ENCODE measurements at places on chromosomes 4 and X.

DNA sequence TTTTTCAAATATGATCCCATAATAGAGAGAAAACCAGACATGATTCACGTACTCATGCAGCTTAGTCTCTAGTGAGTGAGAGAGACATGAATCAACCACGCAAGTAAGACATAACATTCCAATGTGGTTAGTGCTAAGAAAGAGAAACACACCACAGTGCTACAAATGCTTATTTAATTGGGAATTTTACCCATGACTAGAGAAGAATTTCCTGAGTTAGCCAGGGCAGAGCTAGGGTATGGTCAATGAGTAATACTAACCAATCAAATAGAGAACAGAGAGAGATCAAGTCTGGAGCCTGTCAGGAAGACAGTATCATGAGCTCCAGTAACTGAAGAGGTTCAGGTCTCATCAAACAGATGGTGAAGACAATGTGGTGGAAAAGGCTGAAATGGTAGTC, 495.2 kb downstream of the PDGFC start:
- no peak for DNase-seq

- no peak for DNase-seq
These were observed 31.5 kb downstream of the SHOX start for GRCh38 chrX:662126-662525.

- no peak for DNase-seq
These were observed 210.6 kb downstream of the CCNG2 start for GRCh38 chr4:77367638-77368037.

- no peak for DNase-seq
These were observed 25.4 kb upstream of the NMU start for GRCh38 chr4:55661398-55662056.

DNA sequence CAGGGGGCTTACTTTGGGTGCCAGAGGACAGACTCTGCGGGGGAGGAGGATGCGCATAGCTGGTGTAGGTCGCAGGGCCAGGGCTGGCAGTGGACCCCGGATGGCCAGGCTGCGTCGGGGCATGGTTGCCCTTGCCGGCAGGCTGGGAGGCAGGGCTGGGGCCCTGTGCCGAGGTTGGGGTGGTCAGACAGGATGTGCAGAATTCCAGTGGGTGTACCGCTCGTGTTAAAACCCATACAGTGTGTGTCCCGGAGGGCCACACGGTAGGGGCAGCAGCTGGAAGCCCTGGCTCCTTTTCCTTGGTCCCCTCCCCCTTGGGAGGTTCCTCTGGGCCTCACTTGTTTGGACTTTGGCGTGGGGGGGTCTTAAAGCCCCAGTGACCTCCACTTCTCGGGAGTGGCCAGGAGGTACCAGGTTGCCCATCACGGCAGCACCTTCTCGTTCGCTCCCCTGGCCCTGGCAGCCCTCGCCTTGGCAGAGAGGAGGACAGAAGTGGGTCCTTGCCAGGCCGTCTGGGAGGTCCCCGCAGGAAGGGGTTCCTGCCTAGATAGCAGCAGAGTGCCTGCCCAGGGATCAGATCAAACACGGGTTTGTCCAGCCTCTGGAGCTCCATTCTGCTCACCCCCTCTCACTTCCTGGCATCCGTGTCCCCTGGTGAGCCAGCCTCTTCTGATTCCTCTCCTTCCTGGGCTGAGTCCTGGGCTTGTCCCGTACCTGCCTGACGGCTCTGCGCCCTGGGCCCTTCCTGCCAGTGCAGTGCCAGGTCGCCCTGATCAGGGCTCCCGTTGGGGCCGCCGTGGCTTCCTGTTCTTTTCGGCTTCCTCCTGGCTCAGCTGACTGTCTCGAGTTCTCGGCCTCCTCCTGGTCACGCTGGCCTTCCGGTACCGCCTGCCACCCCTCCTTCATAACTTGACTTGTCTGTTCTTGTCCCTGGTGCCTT, 56.7 kb upstream of the HGFAC start:
- no peak for DNase-seq

DNA sequence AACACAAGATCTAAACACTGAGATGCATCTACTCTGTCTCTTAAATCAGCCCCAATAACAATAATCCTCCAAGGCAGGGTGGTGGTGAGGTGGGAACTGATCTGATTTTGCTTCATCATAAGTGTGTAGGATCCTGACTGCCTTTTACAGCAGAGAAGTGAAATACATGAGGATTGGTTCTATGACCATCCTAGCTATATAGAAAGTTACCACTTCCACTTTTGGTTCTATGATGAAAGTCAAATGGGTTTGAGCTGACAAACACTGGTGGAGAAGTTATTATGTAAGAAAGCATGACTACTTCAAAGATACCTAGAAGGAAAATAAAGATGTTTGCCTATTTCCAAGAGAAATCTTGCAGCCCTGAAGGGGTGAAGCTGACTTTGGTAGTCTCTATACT, 181.6 kb downstream of the NKX6-1 start:
- DNase-seq = no peak

DNA sequence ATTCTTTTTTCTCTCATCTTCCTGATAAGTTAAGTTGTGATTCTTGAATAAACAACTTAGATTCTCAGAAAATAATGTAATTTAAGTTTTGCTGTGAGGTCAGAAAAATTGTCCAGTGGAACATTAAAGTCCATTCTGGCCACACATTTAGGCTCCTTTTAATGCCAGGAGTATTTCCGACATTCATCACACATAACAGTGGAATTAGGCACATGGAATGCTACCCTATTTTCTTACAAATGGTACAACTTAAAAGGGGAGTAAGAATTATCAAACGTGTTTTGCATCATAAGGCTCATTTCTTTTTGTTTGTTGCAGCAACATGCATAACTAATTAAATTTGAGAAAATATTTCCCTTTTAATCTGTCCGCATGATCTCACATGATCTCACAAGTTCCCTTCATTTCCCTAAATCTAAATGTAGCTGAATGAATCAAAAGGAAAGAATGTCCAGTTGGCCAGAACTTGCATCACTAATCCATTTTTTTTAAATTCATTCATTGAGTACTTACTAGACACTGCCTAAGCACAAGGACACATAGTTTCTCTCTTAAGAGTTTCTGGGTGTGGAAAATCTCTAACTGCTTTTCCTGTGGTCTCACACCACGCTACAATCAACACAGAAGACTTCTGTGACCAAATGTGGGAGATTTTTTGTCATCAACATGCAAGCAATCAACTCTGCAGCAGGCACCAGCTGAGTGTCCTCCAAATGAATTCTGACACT, 22.0 kb downstream of the SPARCL1 start:
- no peak for DNase-seq

DNA sequence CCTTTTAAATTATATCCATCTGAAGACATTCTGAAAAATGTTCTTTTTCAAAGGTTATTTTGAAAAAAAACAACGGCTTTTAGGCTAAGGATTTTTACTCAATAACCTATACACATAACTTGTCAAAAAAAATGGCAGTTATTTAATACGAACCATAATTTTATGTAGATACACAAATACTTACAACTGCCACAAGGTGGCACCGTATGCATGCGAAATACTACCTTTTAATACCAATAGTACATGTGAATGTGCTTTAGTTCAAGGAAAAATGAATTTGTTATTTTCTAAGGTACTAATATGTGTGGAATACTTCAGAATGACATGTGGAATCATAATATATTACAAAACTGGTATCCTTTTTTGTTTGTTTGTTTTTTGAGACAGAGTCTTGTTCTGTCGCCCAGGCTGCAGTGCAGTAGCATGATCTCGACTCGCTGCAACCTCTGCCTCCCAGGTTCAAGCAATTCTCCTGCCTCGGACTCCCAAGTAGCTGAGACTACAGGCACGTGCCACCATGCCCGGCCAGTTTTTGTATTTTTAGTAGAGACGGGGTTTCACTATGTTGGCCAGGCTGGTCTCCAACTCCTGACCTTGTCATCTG, 4.6 kb upstream of the MAD2L1 start:
- DNase-seq = no peak

DNA sequence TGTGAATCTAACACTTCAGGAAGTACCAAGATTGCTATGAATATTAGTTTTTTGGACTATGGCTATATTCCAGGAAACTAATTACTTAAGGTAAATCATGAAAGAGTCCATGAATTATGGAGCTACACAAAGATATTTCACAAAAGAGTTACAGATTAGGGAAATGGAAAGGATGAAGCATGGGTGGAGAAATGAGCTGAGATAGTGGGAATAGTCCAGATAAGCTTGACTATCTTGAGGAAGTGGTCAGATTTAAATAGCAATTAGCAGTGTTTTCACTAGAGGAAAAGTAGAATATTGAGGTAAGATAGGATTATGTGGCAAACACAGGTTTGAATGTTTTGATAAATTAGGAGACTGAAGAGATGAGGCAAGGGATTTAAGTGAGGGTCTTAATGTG, 42.1 kb upstream of the C1GALT1C1 start:
- DNase-seq = no peak

- DNase-seq = no peak
These were observed 258.2 kb downstream of the PPP1R2C start for GRCh38 chrX:42519666-42520231.

DNA sequence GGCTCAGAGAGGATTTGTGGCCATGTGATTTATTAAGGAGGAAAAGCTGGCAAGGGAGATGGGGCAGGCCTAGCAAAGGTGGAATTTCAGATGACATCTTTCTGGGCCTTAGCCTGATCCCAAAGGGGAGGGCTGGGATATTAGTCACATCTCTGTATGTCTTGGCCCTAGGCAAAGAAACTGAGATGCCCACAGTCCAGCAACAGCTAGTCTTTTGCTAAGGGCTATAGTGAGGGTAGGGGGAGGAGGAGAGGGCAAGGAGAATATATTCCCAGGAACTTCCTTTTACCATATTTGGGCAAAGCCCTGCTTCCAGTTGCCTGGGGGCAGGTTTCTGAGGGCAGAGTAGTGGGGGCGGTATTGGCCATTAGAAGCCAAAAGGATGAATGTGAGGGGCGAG, 209.8 kb upstream of the NR3C2 start:
- no peak for DNase-seq

- no peak for DNase-seq
These were observed 17.1 kb upstream of the PRRG1 start for GRCh38 chrX:37332055-37332454.

DNA sequence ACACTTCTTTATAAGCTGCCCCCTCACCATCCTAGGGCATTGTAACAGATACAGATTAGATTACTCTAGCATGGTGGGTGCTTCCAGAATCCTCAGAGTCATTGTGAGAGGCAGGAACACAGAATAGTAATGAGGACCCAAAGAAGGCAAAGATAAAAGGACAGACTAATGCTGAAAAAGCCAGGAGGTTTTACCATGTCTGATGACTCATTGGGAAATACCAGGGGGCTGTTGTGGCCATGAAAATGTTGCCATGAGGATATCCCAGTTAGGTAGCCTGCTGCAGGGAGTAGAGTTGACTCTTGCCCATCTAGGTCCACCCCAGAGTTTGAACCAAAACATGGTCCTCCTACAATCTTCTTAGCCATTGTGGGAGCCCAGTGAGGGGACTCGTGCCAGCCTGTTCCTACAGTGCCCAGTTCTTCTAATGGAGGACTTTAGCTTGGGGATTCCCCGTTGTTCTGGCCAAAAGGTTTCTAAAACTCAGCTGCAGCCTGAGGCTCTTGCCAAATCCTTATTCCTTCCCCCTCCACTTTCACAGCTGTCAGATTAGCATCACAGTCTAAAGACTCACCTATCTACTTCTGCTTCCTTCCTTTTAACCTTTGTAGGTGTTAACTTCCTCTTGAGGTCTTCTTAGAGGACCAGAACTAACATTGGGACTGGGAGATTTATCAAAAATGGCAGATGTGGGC, 586.0 kb upstream of the AADAT start:
- no peak for DNase-seq

- no peak for DNase-seq
These were observed 4.1 kb downstream of the KDR start for GRCh38 chr4:55121246-55121645.

- DNase-seq = no peak
These were observed 81.6 kb downstream of the DTHD1 start for GRCh38 chr4:36363024-36363423.

DNA sequence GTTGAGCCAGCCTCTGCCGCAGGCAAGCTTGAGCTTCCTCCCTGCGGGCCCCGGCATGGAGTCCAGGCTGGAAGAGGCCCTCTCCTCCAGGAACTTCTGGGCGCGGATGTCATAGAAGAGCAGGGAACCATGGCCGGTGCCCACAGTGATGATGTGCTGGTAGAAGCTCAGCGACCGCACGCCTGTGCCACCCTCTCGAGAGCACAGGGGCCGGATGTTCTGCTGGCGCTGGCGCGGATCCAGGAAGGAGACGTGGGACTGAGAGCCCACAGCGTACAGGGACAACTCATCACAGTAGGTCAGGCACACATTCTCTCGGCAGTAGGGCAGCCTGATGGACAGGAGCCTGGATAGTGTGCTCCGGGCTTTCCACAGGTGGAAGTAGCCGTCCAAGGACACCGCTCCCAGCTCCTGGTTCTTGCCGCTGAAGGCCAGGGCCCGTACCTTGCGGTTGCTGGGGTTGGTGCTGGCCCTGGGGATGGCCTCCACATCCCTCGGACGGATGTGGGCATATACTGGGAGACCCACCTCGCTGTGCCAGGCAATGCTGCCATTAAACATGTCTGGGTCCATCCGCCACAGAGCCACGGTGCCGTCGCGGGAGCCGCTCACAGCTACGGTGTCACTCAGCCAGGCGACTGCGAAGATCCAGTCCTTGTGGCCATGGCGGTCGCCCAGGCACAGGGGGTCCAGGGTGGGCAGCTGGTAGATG, 1.2 kb downstream of the DCAF12L2 start:
- DNase-seq = no peak

GRCh38 chrX:134373736-134374135, 86.2 kb upstream of the HPRT1 start:
- no peak for DNase-seq

GRCh38 chrX:19064175-19064574, 58.1 kb downstream of the ADGRG2 start:
- no peak for DNase-seq

DNA sequence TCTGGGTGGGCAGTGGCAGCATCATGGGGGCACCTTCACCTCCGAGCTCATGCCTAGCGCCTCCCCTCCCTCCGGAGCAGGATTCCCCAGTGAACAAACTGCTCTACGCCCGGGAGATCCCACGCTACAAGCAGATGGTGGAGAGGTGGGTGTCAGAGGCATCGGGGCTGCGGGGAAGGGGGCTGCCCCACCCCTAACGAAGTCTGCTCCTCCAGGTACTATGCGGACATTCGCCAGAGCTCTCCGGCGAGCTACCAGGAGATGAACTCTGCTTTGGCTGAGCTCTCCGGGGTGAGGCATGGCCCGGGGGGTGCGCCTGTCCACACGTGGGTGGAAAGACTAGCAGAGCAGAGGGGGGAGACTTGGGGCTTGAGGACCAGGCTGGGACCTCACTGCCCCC, 2.7 kb upstream of the SRPK3 start:
- DNase-seq = no peak

GRCh38 chrX:116285501-116285900, 115.0 kb downstream of the AGTR2 start:
- no peak for DNase-seq
